Stimulated activated CD8-positive, alpha-beta memory T cell treated with anti-CD3 and anti-CD28 coated beads, Interleukin-7, amount 100 ng/mL, for 1 hour (primary cell): ENCODE measurements at places on chromosomes 3 and 15.

DNA sequence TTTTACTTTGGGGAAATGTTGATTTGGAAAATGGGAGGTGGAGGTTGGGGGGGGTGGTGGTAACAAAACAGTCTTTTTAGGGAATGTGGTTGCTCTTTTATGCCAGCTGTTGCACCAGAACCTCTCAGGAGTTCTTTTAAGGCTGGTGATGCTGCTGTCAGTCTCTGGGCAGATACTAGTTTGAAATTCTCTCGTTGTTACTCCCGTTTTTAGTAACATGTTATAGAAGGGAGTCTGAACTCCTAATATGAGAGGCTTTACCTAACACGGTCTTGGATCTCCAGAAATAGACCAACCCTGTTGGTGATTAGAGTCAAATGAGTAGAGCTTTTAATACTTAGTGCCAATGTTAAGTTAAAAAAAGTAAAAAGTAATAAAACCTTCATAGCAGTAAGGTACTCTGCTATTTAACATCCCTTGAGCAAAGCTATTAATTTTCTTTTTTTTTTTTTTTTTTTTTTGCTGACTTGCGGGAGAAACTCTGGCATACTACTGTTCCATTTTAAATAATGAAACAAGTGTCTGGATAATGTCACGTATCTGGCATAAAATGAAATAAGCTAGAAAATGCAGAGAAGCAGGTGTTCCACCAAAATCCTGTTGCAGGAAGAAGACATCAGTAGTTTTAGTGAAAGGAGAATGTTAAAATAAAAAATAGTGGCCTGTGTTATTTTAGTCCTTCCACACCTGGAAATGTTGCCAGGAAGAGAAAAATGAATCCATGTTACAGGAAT is 156.7 kb downstream of the CACNA1D start:
- DNase-seq: no peak

DNA sequence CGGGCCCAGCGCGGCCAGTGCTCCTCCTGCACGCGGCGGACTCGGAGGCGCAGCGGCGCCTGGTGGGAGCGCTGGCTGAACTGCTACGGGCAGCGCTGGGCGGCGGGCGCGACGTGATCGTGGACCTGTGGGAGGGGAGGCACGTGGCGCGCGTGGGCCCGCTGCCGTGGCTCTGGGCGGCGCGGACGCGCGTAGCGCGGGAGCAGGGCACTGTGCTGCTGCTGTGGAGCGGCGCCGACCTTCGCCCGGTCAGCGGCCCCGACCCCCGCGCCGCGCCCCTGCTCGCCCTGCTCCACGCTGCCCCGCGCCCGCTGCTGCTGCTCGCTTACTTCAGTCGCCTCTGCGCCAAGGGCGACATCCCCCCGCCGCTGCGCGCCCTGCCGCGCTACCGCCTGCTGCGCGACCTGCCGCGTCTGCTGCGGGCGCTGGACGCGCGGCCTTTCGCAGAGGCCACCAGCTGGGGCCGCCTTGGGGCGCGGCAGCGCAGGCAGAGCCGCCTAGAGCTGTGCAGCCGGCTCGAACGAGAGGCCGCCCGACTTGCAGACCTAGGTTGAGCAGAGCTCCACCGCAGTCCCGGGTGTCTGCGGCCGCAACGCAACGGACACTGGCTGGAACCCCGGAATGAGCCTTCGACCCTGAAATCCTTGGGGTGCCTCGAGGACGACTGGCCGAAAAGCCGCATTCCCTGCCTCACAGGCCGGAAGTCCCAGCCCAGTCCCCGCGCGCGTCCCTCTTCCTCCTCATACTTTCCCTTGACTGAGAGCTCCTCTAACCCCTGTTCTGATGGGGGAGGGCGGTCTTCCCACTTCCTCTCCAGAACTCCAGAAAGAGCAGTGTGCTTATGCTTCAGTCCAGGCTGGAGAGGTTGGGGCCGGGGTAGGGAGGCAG is 1.4 kb upstream of the IL17RC start:
- no peak for DNase-seq

GRCh38 chr3:42192334-42193200 is 73.4 kb downstream of the CCK start:
- no peak for DNase-seq

GRCh38 chr15:50190166-50190570 is 8.2 kb downstream of the SLC27A2 start:
- no peak for DNase-seq
